ENCODE measurements at places on chromosomes 4 and X. TPM values are rescaled to one million over a fixed set of nuclear protein-coding genes. Genes with fewer than 3 reads are reported as not detected.

DNA sequence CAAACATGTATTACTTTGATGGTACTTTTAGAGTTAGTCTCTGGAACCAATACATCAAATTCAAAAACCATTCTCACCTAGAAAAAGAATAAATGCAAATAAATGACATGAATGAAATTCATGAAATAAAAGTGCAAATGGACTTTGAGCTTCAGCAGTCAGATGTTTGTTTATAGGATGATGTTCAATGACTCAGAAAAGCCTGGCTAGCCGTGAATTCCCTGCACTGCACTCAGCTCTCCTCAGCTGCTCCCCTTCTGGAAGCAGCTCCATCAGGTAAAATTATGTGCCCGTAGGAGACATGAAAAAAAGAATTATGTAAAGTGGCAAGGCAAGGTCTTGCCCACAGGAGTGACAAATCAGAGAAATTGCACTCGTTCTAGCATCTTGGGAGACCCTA, 390.6 kb downstream of the GPM6A start:
- no peak for DNase-seq

ADH1A gene
- total RNA-seq = 3.0 TPM

- DNase-seq = no peak
Observed at GRCh38 chr4:3775005-3775404, 8.8 kb downstream of the ADRA2C start.

DNA sequence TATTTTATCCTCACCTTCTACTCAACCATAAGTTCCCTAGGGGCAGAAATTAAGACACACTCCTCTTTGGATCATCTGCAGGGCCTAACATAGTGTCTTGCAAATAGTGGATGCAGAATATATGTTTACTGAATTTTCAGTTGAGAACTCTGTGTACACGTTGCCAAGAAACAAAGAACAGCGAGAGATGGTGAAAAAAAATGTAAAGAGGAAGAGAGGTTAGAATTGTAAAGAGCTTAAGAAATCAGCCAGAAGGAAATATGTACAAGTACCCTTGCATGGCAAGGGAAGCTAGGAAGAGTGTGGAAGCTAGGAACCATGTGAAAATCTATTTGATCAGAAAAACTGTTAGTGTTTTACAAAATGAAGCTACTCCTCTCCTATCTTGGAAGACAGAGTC, 431.0 kb downstream of the SMARCA1 start:
- no peak for DNase-seq

DNA sequence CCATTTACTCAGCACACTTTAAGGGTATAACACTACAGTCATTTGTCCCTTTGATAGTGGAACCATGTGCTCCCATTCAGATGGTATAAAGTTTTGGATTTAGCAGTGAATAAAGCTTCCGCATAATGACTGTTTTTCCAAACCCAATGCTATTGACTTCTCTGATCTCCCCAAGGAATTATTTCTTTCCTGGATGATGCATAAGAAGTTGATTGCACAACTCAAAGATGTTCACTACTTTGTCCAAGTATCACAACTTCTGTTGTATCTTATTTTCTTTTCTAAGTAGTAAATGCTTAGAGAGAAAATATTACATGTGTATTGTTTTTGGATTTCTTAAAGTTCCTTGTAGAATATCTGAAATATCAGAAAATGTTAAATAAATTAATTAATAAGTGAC, 300.2 kb downstream of the GPM6A start:
- no peak for DNase-seq

DNA sequence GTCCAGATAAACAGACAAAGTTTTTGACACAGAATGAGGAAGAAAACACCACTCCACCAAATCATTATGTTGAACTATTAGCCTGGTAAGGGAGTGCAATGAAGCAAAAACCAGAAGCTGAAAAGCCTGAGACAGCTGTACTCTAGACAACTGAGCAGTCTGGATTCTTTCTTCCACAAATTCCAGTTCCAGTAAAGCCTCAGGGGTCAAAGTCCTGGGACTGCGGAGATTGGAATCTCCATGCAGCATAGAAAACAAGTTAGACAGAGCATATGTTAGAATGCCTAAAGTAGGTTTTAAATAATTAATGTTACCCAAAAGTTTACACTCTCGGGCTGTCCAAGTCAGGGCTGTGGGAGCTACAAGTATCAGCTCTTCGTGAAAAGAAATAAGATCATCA, 263.2 kb downstream of the TECRL start:
- no peak for DNase-seq

DNA sequence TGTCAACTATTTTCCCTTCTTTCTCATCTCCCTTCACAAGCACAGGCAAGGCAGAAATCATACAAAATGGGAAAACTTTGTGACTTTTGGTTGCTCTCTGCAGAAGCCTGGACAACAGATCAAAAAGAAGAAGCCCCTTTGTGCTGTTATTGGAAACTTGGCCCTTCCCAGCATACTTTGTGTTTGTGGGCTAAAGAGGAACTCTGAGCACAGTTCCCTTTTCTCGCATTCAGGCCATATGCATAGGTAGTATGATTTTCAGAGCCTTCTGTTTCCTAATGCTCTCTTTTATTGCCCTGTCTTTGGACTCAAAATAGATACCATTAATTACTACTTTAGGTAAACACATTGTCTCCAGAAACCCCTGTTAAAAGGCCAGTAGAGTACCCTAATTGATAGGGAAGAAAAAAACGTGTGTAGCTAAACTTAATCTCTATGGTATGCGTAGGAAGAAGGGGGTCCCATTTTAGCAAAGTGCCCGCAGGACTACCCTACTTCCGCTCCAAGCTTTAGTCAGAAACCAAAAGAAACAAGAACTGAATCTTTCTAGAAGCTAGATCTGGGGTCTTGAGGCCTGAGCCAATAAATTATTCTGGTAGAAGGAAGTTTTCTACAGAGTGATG, 26.6 kb downstream of the VSIG4 start:
- no peak for DNase-seq

EOLA2 gene
- 21.7 TPM for total RNA-seq

FGA gene
- total RNA-seq = 35.4 TPM

DNA sequence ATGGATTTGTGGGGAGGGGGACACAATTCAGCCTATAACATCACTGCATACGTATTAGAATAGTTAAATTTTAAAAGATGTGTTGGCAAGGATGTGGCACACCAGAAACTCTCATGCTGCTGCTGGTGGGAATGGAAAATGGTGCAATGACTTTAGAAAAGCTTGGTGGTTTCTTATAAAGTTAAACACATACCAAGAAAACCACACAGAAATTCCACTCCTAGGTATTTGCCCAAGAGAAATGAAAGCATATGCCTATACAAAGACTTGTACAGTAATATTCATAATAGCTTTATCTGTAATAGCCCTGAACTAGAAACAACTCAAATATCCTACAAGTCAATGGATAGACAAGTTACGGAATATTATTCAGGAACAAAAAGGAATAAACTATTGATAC, 71.3 kb upstream of the PDHA1 start:
- DNase-seq = no peak

DNA sequence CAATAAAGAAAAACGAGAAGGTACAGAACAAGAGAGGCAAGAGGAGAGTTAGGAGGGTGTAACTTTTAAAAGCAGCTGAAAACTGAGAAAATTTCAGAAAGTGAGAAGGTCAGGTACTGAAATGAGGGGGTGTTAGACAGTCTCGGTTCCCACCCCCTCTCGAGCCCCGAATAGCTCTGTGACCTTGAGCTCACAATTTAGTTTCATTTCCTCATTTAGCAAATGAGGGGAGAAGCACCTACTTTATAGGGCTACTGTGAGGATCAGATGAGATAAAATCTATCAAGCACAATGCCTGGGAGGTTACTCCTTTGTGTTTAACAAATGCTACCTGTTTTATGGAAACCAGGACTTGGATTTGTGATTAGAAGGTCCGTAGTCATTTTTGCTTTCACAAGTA, 4.9 kb downstream of the UGT8 start:
- no peak for DNase-seq

DNA sequence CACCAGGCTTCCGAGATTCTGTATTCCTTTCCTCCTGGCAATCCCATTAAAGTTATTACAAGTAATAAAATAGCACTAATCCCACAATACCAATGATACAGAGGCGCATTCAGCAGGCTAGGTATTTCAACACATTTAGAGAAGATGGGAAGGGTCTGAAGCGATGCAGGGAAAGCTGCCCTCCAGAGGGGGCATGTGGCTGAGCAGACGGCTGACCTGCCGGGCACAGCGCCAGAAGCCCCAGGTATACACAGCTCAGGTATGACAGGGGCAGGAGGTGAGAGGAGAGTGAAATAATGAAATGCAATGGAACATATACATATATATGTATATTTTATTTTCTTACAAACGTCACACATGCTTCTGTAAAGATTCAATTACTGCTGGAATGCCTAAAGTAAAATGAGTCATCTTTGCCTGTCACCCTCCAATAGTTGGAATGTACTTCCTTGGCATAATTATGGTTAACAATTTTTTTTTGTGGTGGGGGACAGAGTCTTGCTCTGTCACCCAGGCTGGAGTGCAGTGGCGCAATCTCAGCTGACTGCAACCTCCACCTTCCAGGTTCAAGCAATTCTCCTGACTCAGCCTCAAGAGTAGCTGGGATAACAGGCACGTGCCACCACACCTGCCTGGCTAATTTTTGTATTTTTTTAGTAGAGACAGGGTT, 21.3 kb upstream of the CDKN2AIP start:
- DNase-seq = no peak

TMEM31 gene
- not detected for total RNA-seq

DNA sequence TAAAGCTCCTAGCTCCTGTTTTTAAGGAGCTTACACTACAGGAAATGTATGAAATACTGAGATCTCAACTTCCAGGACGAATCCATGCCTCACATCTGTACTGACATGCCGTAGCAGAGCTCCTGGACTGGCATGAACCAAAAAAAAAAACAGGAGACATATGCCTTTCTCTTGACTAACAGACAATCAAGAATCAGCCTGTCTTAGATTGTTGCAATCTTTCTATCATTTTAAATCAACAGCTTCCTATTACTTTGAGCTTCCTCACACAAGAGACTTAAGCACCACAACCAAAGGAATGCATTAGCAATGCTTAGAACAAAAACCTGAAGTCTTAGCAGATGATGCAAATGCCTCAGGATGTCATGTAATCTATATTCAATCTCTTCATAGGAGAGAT, 34.7 kb upstream of the AREG start:
- no peak for DNase-seq

SLC35A2 gene
- total RNA-seq = 21.3 TPM

DNA sequence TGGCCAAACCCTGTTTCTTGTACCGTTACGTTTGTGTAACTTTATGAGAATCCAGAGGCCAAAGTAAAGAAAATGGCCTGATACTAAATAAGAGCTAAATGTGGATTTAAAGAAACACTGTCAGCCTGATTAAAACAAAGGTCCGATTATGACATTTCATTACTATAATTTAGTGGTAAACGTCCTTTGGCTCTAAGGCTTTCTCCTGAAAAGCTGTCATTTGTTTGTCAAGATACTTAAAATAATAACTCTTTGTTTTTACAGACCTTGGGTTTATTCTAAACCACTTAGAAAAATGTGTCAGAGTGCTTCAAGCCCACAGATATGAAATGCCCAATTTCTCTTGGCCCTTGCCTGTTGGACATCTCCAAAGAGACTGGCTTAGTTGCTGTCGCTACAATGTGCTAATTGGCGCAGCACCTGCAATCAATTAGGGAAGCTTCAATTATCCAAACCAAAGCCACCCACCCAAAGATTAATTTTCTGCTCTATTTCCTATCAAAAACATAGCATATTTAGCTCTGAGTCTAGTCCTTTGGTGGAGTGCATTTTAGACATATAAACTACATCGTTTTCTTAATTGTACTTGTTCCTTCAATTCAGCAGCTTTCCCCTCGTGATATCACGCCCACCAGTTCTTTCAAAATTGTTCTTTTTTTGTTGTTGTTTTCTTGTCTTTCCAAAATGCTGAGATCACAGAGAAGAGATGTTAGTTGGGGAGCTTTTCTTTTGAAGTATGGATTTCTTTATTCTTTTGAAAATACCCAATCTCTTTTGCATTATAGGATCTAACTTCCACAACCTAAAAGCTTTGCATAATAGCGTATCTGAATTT, 13.6 kb downstream of the SMIM20 start:
- DNase-seq = no peak

GRCh38 chr4:170306208-170306607, 216.5 kb upstream of the AADAT start:
- DNase-seq = no peak

ACOT9 gene
- 45.9 TPM for total RNA-seq

DNA sequence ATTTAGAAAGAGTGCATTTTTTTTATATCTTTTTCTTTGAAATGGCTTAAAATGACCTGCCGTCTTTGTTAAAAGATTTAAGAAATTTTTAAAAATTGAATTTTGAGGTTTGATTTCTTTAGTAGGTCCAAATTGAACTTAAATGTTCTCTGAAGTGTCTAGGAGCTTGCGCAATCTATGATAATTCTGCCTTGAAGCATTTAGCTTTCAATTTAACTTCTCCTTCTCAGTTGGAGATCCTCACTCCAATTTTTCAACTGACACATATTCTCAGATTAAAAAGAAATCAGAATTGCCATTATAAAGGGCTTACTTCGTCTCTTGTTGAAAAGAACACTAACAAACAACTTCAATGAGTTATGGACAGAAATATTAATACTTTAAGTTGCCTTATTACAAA, 273.5 kb downstream of the TMA16 start:
- DNase-seq = no peak

DNA sequence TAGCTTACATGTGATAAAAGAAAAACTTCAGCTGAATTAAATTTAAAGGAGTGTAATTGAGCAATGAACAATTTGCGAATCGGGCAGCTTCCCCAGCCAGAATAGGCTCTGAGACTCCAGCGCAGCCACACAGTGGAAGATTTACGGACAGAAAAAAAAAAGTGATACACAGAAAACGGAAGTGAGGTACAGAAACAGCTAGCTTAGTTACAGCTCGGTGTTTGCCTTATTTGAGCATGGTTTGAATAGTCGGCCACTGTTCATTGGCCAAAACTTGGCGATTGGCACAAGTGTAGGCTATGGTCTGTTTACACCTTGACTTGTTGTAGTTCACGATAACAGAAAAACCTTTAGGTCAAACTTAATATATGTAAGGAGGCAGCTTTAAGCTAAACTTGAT, 16.7 kb upstream of the SUPT20HL1 start:
- DNase-seq = no peak

CLGN gene
- total RNA-seq = 1.1 TPM

DNA sequence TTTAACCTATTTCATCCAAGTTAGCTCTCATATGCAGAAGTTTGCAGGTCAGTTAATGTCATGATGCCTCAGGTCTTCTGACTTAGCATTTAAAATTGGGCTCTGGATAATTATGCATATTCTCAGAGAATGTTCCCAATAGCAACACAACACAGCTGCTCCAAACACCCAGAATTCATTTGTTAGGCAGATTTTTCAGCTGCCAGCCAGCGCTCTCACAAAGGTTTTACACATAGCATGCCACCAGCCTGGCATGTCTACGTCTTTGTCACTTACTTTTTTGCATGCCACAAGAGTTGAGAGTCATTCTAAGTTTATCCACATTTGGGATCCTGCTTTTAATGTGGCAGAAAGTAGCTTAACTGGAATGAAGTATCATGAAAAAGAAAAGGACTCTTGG, 84.8 kb downstream of the LIMCH1 start:
- DNase-seq = no peak

GRCh38 chr4:107098401-107098800, 62.3 kb upstream of the DKK2 start:
- DNase-seq = no peak
